ENCODE measurements at places on chromosomes 13 and 19.

GRCh38 chr13:95437561-95437960, 115.0 kb upstream of the CLDN10 start:
- DNase-seq = no peak

GRCh38 chr13:95573221-95573620, 20.7 kb downstream of the CLDN10 start:
- DNase-seq = no peak

- DNase-seq = no peak
Observed at GRCh38 chr19:36604656-36605100, 435 bp upstream of the ZNF382 start.

GRCh38 chr13:52026246-52026626, 1.7 kb downstream of the UTP14C start:
- DNase-seq = no peak

DNA sequence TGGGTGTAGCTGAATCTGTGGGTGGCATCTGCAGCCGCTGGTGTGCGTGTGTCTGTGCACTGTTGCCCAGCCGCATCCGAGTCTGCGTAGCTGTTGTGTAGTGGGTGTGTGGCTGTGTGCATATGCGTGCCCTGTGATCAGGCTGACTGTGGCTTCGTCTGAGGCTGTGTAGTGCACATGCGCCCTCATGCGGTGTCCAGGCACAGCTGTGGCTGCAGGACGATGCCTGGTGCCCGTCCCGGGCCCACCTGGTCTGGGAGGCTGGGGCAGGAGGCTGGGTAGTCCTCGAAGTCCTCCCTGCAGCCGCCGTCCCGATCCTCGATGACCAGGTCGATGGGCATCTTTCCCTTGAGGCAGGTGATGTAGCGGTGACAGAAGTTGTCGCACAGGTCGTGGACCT, 4.9 kb downstream of the MEIS3 start:
- no peak for DNase-seq

- DNase-seq = no peak
Observed at GRCh38 chr13:111406636-111407035, 86.2 kb downstream of the TEX29 start.

GRCh38 chr13:97327506-97328221, 105.5 kb downstream of the MBNL2 start:
- DNase-seq = no peak

DNA sequence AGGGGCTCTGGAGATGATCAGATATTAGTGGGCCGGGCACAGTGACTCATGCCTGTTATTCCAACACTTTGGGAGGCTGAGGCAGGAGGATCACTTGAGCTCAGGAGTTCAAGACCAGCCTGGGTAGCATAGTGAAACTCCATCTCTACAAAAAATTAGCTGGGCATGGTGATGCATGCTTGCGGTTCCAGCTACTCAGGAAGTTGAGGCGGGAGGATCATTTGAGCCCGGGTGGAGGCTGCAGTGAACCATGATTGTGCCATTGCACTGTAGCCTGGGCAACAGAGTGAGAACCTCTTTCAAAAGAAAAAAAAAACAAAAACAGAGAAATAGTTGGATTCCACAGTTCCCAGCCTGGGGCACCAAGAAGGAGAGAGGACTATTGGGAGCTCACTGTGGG, 17.9 kb upstream of the SHFL start:
- DNase-seq = no peak

GRCh38 chr19:1408300-1409203, 1.2 kb downstream of the DAZAP1 start:
- no peak for DNase-seq

DNA sequence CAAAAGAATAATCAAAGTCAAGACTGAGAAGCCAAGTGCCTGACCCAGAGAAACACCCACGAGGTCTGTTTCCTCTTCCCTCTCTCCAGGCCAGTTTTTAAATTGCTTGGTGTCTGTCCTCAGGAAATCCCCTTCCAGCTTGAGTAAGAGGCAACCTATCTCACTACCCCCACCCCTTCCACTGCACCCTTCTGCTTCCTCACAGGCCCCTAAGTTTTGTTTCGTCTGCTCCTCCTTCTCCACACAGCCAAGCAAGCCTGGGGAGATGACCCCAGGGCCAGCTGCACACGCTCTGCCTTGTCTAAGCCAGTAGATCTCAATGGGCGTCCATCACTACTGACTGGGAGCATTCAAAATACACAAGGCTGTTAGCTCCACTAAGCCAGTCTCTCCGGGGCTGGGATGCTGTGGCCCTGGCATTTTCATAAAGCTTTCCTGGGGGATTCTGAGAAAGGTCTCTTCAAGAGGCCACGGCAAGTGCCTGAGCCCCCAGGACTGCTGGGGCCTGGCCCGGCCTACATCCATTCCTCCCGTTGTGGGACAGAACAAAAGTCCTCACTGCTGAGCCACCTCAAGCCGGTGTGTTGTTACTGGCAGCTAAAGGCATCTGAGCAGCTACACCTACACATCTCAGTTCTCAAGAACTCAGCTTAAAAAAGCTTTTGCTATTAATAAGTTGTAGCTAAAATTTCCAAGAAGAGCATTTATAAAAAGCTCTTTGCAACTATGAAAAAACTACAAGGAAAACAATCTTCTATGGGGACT, 14.9 kb upstream of the IL4I1 start:
- no peak for DNase-seq
